ENCODE measurements at places on chromosomes 2 and 18.

- DNase-seq = no peak
These were observed 13.9 kb downstream of the GDF7 start for GRCh38 chr2:20680744-20681375.

DNA sequence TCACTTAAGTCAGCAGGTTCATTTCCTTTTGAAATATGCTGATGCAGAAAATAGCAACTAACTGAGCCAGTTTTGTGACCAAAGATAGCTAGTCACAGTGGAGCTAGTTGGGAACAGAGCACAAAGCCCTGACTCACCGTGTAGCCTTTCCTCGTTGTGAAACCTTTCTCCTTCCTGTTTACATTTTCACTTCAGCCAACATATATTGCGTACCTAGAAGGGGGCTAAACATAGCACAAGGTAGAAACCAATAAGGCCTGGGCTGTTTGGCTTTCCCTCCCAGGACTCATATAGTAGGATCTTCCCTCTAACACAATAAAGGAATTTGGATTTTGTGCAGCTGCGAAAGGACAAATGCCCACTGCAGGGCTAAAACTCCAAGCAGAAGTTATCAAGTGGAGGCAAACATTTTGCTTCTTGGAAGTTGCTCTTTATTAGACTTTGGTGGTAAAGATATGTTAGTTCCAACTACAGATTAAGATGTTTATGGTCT is 24.5 kb upstream of the LPIN2 start:
- DNase-seq = no peak

DNA sequence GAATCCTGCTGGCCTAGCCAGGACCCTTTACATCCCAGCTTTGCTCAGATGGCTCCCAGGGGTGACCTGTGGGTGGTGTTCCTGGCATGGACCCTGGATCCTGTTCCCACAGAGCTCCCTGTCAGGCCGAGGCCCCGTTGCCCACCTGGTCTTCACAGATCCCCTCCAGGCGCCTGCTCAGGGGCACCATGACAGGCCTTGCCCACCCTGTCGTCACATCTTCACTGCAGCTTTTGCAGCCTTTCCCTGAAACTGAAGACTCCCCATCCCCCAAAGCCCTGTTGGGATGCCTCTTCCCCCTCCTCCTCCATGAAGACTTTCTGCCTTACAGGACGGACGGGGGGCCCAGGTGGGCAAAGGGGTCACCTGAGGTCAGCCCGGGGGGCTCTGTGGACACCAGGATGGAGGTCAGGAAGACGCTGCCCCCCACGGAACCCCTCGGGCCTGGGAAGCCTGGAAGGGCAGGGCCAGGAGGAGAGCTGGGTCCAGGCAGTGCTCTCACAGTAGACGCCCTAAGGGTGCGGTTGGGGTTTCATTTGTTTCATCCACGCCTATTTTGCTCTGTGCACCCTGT is 13.0 kb upstream of the KIF1A start:
- no peak for DNase-seq

DNA sequence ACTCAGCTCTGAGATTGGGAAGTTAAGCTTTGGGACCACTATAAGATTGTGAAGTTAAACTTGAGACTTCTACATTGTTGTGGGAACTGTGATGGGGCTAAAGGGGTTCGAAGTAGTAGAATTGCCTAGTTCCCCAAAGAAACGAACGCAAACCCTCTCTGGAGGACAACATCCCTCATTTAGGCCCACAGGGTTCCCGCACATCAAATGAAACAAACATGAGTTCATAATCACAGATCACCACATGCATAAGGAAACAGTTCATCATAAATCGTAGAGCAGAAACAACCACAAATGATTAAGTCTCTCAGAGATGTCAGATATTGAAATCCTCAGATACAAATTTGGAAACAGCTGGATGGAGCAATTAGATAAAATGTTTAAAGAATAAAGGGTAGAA is 55.9 kb upstream of the HPCAL1 start:
- DNase-seq = no peak

- no peak for DNase-seq
These were observed 84.6 kb downstream of the MAIP1 start for GRCh38 chr2:200039724-200040650.

DNA sequence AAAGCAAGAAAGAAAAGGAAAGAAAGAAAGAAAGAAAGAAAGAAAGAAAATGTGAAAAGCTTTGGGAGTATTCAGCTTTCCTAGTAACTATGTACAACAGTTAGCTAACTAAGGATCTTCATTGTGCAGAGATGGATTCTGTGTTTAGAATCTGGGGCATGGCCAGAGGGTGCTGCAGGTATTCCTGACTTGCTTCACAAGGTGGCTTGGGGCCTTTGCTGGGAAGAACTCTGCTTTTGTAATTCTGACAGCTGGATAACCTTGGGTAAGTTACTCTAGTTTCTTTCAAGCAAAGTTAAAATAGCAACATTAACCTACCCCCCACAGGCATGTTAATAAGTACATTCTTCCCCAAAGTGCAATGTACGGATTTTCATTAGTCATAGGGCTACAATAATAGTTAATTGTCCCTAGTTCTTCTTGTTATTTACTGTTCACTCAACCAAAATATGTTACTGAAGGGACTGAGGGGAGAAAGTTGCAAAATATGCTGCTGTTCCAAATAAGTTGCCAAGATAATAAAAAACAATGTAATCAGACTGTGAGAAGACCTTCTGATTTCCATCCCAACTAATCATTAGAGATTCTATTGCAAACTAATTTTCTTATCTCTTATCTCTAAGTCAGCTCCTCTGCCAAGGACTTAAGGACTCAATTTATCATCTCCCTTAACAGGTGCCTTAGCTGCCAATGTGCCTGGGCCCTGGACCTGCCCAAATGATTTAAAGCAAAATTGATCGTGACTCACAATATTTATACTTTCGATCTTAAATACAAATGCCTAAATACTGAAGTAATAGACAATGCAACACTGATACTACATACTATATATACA is 50.3 kb downstream of the SERPINB8 start:
- DNase-seq = no peak

- DNase-seq = no peak
These were observed 248.9 kb downstream of the OSR1 start for GRCh38 chr2:19109518-19109917.

DNA sequence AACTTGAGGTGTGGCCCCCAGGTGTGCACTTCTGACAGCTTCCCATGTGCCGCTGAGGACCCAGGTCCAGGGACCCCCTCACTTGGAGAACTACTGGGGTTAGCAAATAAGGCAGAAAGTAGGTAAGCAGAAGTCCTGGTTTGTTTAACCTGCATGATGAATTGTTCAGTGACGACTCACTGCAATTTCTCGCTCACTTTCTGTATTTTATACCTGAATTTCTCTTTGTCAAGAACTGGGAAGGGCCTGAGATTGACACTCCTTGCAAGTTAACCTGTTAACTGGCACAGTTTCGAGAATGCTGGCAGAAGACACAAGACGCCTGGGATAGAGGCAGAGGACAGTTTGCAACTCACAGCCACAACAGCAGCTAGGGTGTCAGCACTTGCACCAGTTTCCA is 164.5 kb upstream of the NCK2 start:
- DNase-seq = no peak

- no peak for DNase-seq
These were observed 38.5 kb upstream of the ODC1 start for GRCh38 chr2:10486601-10487079.

DNA sequence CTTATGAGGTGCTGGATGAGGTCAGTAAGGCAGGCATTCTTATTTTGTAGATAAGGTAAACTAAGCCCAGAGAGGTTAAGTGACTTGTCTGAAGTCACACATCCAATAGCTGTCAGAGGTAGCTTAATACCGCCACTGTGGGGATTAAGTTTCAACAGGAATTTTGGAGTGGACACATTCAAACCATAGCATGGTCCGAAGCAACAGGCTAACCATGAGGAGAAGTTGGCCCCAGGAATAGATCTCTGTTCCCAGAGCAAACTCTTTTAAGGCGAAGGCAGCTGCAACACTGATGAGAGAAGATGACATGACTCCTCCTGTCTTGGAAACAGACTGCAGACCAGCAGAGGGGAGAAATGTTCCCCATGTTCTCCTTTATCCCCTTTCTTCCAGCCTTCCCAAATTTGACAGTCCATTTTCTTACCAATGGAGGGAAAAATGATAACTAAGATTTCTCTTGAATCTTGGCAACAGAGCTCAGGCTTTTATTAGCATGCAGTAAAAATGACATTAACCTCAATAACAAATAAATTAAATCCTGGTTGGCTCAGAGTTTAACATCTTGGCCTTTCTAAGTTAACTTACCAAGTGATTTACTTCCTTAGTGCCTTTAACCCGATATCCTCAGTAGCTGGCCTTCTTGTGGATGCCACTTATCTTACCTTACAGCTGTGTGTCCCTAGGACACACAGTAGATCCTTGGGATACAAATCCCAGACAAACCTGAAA is 67.9 kb upstream of the STPG4 start:
- DNase-seq = no peak

DNA sequence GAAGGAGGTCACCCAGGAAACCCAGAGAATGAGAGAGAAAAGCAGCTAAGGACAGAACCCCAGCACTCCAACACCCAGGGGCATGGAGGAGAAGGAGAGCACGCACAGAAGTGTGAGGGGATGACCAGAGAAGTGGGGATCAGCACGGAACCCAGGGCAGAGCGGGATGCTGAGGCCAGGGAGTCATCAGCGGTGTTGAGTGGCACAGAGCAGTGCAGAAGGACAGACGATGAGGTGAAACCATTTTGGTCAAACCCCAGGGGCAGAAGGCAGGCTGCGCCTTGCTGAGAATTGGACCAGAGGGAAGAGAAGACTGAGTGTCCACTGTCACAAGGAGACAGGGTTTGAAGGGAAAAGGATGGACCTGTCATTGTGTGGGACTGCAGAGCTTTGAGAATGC is 23.4 kb upstream of the ASB18 start:
- no peak for DNase-seq

GRCh38 chr2:151204756-151205155 is 56.9 kb downstream of the RBM43 start:
- DNase-seq = no peak

- no peak for DNase-seq
These were observed 4.0 kb upstream of the INHBB start for GRCh38 chr2:120341977-120342376.

GRCh38 chr2:65595630-65596029 is 163.2 kb upstream of the SPRED2 start:
- no peak for DNase-seq
